ENCODE measurements at places on chromosomes 1 and 21.

DNA sequence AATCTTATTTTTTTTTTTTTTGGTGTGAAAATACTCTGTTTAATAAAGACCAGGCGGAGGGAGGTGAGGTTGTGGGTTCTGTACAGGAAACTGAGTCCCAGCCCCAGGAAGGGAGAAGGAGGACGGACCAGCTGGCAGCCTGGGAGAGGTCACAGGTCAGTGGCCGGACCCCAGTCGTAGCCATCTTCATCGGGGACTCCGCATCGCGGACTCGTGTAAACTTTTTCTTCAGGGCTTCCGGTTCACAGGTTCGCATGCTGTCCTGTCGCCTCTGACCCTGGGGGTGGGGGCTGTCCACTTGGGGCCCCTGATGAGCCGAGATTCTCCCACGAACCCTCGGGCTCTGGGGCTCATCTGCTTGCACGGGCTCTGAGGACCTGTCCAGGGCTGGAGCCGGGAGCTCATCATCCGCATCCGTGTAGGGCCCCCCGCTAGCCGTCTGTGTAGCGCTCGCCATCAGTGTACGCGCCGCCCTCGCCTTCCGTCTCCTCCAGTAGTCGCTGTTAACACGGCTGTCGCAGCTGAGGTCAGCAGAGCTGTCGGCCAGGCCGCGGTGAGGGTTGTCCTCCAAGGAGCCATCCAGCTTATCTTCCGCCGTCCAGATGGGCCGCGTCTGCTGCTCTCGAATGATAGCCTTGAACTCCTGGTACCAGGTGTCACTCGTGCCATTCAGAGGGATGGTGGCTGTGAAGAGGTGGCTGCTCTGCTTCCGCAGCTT, 975.7 kb upstream of the PRMT6 start:
- DNase-seq, result no peak

DNA sequence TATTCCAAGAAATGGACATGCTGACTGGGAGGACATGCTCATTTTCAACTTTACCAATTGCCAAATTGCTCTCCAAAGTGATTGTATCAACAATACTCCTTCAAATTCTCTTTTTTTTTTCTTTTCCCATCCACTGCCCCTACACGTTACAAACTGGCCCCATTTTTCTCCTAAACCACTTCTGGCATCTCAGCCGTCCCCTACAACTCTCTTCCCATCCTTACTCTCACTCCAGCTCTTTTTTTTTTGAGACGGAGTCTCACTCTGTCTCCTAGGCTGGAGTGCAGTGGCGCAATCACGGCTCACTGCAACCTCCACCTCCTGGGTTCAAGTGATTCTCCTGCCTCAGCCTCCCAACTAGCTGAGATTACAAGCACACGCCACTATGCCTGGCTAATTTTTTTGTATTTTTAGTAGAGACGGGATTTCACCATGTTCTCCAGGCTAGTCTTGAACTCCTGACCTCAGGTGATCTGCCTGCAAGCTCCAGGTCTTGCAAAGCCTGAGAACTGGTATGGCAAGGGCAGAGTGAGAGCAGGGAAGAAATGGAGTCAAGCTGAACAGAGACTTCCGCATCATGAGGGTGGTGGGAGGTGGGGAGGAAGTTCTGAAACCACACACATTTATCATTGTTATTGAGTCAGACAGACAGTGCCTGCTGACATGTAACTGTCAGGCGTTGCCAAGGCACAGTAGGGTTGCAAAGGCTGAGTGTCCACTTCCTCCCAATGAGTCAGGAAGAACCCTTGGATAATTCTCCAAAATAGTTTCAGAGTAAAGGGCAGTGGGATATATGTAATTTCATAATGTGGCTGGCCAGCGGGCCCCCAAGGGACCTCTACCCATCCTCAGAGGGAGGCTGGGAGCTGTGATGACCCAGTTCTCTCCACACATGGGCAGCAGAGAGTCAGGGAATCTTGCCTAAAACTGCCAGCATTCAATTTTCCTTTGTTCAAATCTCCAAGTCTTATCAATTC, 17.4 kb downstream of the CELA3A start:
- DNase-seq, result no peak

GRCh38 chr1:179971563-179972496, 17.2 kb downstream of the CEP350 start:
- DNase-seq, result no peak

DNA sequence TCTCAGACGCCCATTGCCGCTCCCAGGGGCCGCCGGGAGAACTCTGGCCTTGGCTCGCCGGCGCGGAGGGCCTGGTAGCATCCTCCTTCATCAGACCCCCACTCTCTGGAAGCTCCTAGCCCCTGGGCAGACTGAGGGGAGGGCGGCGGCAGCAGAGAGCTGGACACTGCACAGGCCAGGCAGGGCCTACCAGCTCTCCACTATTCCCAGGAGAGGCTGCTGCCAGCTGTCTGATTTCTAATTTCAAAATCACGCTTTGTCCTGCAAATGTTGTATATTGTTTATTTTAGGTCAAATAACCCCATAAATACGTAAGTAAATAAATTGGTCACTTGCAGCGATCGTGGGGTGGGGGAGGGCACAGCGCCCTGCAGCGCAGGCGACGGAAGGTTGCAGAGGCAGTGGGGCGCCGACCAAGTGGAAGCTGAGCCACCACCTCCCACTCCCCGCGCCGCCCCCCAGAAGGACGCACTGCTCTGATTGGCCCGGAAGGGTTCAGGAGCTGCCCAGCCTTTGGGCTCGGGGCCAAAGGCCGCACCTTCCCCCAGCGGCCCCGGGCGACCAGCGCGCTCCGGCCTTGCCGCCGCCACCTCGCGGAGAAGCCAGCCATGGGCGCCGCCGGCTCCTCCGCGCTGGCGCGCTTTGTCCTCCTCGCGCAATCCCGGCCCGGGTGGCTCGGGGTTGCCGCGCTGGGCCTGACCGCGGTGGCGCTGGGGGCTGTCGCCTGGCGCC, at the start of gene MTARC1:
Gene MTARC1 (plus strand): TSS at position 577 of the 732 bp plus-strand sequence. CDS start 32 bp downstream, at position 609.
- DNase-seq, result no peak

GRCh38 chr1:228270032-228270431, 62.2 kb downstream of the OBSCN start:
- DNase-seq, result no peak

GRCh38 chr1:162922201-162922600, 61.2 kb upstream of the CCDC190 start:
- DNase-seq, result no peak

DNA sequence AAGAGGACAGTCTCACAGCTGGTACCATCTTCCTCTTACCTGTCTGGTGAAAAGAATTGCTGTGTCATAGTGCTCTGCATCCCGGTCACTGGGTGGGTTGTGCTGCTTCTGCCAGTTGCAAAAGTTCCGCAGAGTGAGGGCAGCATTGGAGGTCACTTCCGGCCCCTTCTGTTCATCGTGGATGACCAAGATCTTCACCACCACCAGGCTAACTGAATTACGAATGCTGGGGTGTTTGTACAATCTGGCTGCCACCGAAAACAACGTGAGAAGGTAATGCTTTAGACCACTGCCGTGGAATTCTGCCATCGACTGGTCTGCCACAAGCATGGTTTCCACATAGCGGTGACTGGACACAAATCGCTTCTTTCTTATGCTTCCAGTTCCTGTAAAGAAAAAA, 2.9 kb downstream of the ADAMTS1 start:
- DNase-seq, result no peak

GRCh38 chr1:38064197-38064903, 17.8 kb upstream of the POU3F1 start:
- DNase-seq, result no peak

DNA sequence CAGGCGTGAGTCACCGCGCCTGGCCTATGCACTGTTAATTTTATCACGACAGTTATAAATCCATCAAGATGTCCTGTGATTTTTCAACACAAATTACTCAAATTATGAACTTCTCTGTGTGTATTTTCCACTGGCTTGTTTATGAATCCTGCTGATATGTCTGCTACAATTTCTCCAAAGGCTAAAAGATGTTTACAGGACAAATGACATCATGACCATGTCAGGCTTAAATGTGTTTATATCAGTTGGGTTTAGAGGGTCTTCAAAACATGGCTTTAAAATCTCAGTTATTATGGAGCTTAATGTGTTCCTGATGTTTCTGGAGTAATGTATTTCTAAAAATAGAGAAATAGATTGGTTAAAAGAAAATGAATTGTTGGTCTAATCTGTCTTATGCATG, 44.0 kb upstream of the ERG start:
- DNase-seq, result no peak

DNA sequence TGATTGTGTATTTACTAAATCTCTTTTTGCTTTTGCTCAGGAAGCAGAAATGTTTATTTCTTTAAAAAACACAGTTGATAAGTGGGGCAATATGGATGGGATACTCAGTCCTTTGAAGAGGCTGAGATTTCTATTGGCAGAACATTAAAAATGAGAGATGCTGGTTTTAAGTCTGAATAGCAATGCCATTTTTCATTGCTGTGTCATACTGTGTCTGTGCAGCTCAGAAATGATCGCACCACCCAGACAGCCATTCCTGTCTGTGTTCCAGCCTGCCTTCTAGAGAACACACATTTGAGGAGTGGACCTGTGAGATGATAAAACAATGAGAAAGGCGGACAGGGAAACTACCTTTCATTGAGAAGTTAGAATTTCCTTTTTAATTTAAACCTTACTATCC, 231.2 kb upstream of the USP24 start:
- no peak for DNase-seq

DNA sequence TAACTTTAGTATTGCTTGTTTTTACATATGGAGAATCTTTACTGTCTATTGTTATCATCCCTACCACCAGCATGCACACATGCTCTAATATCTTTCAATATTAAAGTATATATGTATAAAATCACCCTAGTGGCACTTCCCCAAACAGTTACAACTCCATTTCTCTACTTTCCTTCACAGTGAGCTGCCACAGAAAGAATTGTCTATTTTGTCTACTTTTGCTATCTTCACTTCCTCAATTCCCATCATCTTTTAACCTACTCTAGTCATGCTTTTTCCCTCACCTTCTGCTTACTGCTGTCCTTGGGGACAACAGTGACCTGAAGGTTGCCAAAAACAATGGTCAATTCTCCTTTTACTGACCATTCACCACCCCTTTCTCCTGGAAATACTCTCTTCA, 59.2 kb downstream of the VCAM1 start:
- DNase-seq, result no peak

GRCh38 chr1:153535242-153536011, at the start of gene S100A6:
S100A6 (minus strand) TSS chr1:153535991; CDS start chr1:153535339, 652 bp downstream.
- DNase-seq, result no peak

DNA sequence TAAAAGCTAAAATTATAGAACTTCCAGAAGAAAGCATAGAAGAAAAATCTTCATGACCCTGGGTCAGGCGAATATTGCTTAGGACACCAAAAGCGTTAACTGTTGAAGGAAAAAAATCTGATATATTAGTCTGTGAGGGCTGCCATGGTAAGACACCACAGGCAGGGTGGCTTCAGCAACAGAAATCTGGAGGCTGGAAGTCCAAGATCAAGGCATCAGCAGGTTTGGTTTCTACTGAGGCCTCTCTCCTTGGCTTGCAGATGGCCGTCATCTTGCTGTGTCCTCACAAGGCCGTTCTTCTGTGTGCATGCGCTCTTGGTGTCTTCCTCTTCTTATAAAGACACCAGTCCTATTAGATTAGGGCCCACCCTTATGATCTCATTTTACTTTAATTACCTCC, 14.5 kb downstream of the IFNLR1 start:
- no peak for DNase-seq

- no peak for DNase-seq
These were observed 48.4 kb upstream of the DNAJC6 start for GRCh38 chr1:65260851-65261473.

- DNase-seq, result no peak
These were observed 1.6 kb downstream of the TUFT1 start for GRCh38 chr1:151541752-151542151.

DNA sequence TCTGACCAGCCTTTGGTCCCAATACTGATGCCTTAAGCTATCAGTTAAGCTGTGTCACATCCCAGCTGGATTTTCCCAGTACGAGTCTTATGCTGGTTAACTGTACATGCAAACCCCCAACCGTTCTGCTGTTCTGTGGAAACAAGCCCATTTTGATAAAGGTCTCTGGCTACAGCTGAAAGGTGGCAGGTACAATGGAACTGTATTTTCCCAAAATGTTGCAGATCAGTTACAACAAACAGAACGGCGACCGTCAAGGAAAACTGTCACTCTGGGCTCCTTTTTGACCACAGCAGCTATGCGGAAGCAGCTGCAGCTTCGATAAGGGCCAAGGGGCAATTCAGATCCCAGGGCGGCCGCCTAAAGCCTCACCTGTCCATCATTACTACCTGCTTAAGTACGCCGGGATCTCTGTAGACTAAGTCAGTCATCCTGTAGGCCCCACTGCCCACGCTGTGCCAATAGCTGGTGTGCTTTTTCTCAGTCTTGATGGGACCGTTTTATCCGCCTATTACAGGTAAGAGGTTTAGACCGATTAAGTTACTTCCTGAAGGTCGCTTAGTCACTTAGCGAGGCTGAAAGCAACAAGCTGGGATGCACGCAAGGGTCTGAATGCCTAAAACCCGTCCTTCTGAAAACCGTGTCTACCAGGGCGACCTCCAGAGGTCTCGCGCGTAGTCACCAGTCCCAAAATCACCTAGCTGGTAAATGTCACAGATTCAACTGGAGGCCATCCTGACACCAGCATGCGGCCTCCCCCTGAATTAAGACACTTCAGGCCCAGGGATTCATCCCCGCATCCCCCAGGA, 11.1 kb upstream of the RAB42 start:
- DNase-seq, result no peak

DNA sequence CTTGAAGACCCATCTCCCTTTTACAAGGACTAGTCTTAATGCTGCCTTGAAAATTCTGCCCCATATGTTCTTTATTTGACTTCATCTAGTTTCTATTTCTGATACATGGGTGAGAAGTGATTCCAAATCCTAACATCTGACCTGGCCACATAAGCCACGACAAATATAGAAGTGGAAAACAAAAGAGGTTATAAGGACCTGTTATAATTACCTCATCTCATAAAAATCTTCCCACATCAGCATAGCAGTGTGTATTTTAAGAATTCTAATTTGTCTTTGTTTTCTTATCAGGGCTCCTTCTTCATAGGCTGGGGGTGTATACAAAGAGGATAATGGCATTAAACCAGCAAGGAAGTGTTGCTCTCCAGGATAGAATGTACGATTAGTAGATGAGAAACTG, 1007.4 kb downstream of the TTLL7 start:
- DNase-seq, result no peak

GRCh38 chr1:229068270-229068987, 202.5 kb upstream of the RAB4A start:
- no peak for DNase-seq

GRCh38 chr1:218209351-218209861, 75.7 kb upstream of the RRP15 start:
- DNase-seq, result no peak

DNA sequence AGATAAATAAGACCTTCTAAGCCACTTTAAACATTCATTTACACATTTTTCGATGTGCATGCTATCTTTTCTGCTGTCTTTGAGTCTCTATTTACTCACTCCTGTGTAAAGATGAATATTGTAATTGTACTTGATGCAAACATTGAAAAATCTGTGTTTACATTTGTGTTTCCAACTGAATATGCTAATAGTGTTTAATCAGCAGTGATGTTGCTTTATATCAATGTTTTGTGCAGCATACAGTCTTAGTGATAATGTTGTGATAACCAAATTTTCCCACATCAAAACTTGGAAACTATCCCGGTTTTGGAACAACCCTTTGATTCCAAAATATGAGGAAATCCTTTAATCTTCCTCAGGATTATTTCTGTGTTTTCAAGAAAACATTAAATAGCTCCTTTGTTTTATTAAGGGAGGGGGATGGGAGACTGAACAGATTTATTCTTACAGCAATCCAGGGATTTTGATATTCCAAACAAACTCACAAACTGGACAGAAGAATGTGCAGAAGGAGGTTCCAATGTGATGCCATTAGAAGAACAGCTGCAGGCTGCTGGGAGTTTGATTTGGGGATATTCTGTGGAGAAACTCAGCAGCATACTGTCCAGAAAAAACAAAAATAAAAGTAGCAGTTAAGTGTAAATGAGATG, 248.0 kb downstream of the S1PR1 start:
- DNase-seq, result no peak

GRCh38 chr21:34875830-34876229, 173.3 kb downstream of the RUNX1 start:
- no peak for DNase-seq

Measured in H1 (cell line).